Activated CD4-positive, alpha-beta T cell treated with anti-CD3 and anti-CD28 coated beads, Interleukin-2, amount 10 ng/mL, durations not matched to agents 24 days and 14 days (primary cell): ENCODE measurements at places on chromosomes 13 and 19. TPM values are rescaled to one million over a fixed set of nuclear protein-coding genes. Genes with fewer than 3 reads are reported as not detected.

Gene SHANK1
- not detected in 2 replicates for total RNA-seq

Gene CCDC70
- total RNA-seq = not detected in 2 replicates

- H3K27me3 ChIP-seq = no peaks in the 10 kb centered on the region
- DNase-seq = no peak
- no peaks in the 10 kb centered on the region for H3K36me3 ChIP-seq
- H3K27ac ChIP-seq = no peak overlapping the region
- H3K4me3 ChIP-seq = no peak overlapping the region
These were observed 288.1 kb upstream of the GPC6 start for GRCh38 chr13:92938486-92939020.

Gene ZNF470
- 1.8 and 2.0 TPM in 2 replicates for total RNA-seq

Gene ZNF256
- 3.2 and 3.9 TPM in 2 replicates for total RNA-seq

DNA sequence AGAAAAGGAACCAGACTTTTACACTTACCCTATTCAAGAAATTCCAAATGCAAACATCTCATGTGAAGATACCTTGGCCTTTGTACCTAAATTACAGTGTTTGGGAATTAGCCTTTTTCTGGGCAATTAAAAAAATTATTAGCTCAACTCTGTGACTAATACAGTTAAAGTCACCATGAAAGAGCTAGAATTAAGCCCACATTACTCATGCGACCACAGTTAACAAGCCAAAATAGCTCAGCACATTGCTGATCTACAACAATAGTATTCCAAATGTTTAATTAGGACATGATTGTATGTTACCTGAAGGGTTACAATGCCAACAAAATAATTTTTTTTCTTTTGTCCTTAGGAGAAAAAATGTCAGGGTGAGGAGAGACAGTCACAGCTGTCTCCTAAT, 263.6 kb upstream of the GPC6 start:
- no peaks in the 10 kb centered on the region for H3K4me1 ChIP-seq
- H3K27me3 ChIP-seq = no peaks in the 10 kb centered on the region
- no peak overlapping the region for H3K27ac ChIP-seq

- peaks cover 59% of the 10 kb centered on the region for H3K4me1 ChIP-seq
- peaks cover 20% of the 10 kb centered on the region for H3K36me3 ChIP-seq
- H3K4me3 ChIP-seq = peak overlapping the region; percentile 49
- DNase-seq = peak; percentile 70
These were observed 40.5 kb downstream of the GATAD2A start for GRCh38 chr19:19445911-19446361.

GRCh38 chr13:112719016-112719415, 29.2 kb downstream of the ATP11A start:
- H3K4me3 ChIP-seq = no peak overlapping the region
- no peaks in the 10 kb centered on the region for H3K27me3 ChIP-seq
- H3K36me3 ChIP-seq = peaks cover 5% of the 10 kb centered on the region
- H3K4me1 ChIP-seq = peaks cover 16% of the 10 kb centered on the region
- DNase-seq = no peak
- H3K27ac ChIP-seq = no peak overlapping the region

GRCh38 chr13:45325806-45326205, 15.2 kb downstream of the TPT1 start:
- no peak for DNase-seq
- no peak overlapping the region for H3K4me3 ChIP-seq
- peaks cover 2% of the 10 kb centered on the region for H3K36me3 ChIP-seq
- no peaks in the 10 kb centered on the region for H3K27me3 ChIP-seq

DNA sequence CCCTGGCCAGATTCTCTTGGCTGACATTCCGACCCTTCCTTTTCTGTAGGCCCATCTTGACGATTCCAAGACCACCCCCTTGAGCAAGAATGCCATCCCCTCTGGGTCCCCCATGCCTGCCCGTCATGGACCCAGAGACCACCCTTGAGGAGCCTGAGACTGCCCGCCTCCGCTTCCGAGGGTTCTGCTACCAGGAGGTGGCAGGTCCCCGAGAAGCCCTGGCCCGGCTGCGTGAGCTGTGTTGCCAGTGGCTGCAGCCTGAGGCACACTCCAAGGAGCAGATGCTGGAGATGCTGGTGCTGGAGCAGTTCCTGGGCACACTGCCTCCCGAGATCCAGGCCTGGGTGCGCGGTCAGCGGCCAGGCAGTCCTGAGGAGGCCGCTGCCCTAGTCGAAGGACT, 978 bp downstream of the ZNF446 start:
- peak overlapping the region; percentile 93 for H3K4me3 ChIP-seq
- H3K27me3 ChIP-seq = no peaks in the 10 kb centered on the region
- no peak for DNase-seq
- peak overlapping the region; percentile 97 for H3K27ac ChIP-seq

Gene PSG6
- total RNA-seq = not detected in 2 replicates

- H3K4me3 ChIP-seq = peak overlapping the region; percentile 99
- peaks cover 3% of the 10 kb centered on the region for H3K27me3 ChIP-seq
- H3K36me3 ChIP-seq = peaks cover 43% of the 10 kb centered on the region
- peak overlapping the region; percentile 96 for H3K27ac ChIP-seq
- DNase-seq = no peak
- H3K4me1 ChIP-seq = peaks cover 47% of the 10 kb centered on the region
These were observed 523 bp upstream of the KRI1 start for GRCh38 chr19:10566408-10566657.

GRCh38 chr13:26742691-26743358, 17.8 kb downstream of the GPR12 start:
- H3K27ac ChIP-seq = no peak overlapping the region
- DNase-seq = no peak
- no peaks in the 10 kb centered on the region for H3K4me1 ChIP-seq
- H3K27me3 ChIP-seq = peaks cover 12% of the 10 kb centered on the region

DNA sequence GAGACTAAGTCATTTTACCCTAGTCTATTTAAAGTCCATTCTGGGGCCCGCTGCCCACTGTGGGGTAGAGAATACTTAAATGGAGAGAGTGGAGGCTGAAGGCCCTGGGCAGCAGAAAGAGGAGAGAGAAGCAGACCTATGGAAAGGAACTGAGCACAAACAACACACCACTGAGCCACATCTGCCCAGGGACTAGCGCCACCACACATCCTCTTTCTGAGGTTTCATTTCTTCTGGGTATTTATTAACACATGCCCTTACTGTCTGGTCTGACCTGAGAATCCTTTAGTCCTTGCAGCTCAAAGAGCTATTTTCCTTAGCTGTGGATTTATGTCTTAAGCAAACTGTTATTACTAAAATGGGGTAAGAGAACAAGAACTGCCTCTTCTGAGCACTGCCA, 154.0 kb downstream of the NALCN start:
- no peak for DNase-seq
- H3K27me3 ChIP-seq = peaks cover 12% of the 10 kb centered on the region
- H3K36me3 ChIP-seq = no peaks in the 10 kb centered on the region
- H3K4me1 ChIP-seq = peaks cover 9% of the 10 kb centered on the region

Gene SIGLEC10
- total RNA-seq = 2.3 and 3.5 TPM in 2 replicates

Gene RGS9BP
- total RNA-seq = 0.14 and 0.21 TPM in 2 replicates

DNA sequence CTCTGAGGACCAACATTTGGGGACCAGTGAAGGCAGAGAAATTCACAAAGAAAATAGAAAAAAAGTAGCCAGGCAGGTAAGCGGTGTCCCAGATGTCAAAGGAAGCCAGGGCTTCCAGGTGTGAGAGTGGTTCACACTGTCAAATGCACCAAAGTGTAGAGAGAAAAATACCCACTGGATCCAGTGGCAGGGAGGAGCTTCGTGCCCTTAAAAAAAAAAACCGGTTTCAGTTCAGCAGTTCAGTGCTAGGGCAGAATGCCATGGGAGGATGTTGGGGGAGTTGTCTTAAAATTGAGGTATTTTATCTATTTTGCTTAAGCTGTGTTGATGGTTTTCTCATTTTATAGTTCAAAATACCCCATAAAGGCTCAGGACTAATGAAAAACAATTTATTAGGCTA, 47.8 kb upstream of the C1QTNF9 start:
- H3K36me3 ChIP-seq = peaks cover 41% of the 10 kb centered on the region
- peak; percentile 81 for DNase-seq
- no peaks in the 10 kb centered on the region for H3K27me3 ChIP-seq
- H3K27ac ChIP-seq = peak overlapping the region; percentile 67
- peaks cover 72% of the 10 kb centered on the region for H3K4me1 ChIP-seq
- H3K4me3 ChIP-seq = peak overlapping the region; percentile 63

Gene KLK12
- total RNA-seq = not detected in 2 replicates

Gene ZNF628
- 8.8 and 10.0 TPM in 2 replicates for total RNA-seq

Gene CYP2F1
- not detected in 2 replicates for total RNA-seq

GRCh38 chr19:35140207-35140961, 1.8 kb downstream of the FXYD1 start:
- H3K27me3 ChIP-seq = peaks cover 23% of the 10 kb centered on the region
- H3K4me3 ChIP-seq = peak overlapping the region; percentile 43
- no peaks in the 10 kb centered on the region for H3K36me3 ChIP-seq
- no peak overlapping the region for H3K27ac ChIP-seq
- peak; percentile 61 for DNase-seq

DNA sequence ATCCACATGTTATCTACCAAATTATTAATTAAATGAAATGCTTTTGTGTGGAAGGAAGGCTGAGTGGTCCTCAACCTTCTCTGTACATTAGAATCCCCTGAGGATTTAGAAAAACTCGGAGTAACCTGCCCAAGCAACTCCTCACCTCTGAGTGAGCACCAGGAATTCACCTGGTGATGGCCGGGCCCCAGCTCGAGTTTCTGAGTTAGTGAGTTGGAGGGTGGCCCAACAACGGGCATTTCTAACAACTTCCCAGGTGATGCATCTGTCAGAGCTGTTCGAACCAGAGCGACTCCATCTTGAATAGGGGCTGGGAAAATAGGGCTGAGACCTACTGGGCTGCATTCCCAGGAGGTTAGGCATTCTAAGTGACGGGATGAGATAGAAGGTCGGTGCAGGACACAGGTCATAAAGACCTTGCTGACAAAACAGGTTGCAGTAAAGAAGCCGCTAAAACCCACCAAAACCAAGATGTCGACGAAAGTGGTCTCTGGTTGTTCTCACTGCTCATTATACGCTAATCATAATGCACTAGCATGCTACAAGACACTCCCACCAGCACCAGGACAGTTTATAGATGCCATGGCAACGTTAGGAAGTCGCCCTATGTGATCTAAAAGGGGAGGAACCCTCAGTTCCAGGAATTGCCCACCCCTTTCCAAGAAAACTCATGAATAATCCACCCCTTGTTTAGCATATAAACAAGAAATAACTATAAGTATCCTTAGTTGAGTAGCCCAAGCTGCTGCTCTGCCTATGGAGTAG, 44.2 kb upstream of the SHISA2 start:
- no peak overlapping the region for H3K27ac ChIP-seq
- H3K4me1 ChIP-seq = no peaks in the 10 kb centered on the region
- DNase-seq = peak; percentile 37
- no peak overlapping the region for H3K4me3 ChIP-seq
- no peaks in the 10 kb centered on the region for H3K36me3 ChIP-seq

DNA sequence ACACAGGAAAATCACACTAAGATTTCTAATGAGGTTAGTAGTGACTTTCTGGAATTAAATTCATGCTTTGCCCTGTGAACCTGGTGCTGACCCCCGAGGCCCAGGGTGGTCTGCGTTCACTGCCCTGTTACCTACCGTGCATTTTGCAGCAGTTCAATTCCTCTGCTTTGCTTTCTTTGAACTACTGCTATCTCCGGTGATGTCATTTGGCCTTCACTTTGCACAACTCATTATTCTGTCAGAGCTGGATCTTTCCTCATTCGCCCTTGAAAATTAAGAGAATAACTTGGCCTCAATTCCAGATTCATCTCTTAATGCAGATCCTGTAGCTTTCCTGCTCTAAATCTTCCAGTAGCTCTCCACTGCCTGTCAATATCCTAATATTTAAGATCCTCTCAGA, 8.8 kb upstream of the LRRC63 start:
- DNase-seq = no peak
- H3K27ac ChIP-seq = no peak overlapping the region
- no peak overlapping the region for H3K4me3 ChIP-seq
- peaks cover 35% of the 10 kb centered on the region for H3K4me1 ChIP-seq

Gene CEACAM19
- total RNA-seq = 0.86 and 1.2 TPM in 2 replicates

- H3K27me3 ChIP-seq = no peaks in the 10 kb centered on the region
- DNase-seq = no peak
- H3K4me1 ChIP-seq = no peaks in the 10 kb centered on the region
These were observed 222.5 kb downstream of the OXGR1 start for GRCh38 chr13:96771486-96772367.

DNA sequence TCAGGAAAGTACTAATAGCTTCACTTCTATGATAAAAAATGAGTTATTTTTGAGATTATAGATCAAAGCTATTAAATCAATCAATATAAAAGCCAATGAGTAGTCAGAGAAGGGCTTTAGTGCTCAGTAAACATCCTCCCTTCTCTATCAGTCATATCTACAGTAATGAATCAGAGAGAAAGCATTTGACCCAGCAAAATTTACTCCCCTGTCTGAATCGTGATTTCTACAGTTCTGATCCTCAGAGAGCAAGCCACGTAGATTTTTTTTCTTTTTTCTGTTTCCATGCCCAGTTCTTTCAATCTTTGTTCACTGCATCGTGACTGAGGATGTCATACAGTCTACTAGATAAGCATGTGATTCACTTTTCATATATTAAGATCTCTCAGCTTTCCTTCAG, 16.2 kb upstream of the MBNL2 start:
- DNase-seq = no peak
- H3K36me3 ChIP-seq = no peaks in the 10 kb centered on the region
- H3K27ac ChIP-seq = no peak overlapping the region

- no peak overlapping the region for H3K27ac ChIP-seq
- peaks cover 5% of the 10 kb centered on the region for H3K36me3 ChIP-seq
- peak; percentile 65 for DNase-seq
- H3K4me3 ChIP-seq = peak overlapping the region; percentile 90
- peaks cover 19% of the 10 kb centered on the region for H3K4me1 ChIP-seq
These were observed 960 bp downstream of the PPFIA3 start for GRCh38 chr19:49120325-49120683.

Gene ELSPBP1
- total RNA-seq = not detected in 2 replicates

GRCh38 chr13:70386919-70387318, 278.7 kb upstream of the KLHL1 start:
- no peaks in the 10 kb centered on the region for H3K4me1 ChIP-seq
- no peak overlapping the region for H3K27ac ChIP-seq
- no peaks in the 10 kb centered on the region for H3K27me3 ChIP-seq
- no peaks in the 10 kb centered on the region for H3K36me3 ChIP-seq
- H3K4me3 ChIP-seq = no peak overlapping the region

DNA sequence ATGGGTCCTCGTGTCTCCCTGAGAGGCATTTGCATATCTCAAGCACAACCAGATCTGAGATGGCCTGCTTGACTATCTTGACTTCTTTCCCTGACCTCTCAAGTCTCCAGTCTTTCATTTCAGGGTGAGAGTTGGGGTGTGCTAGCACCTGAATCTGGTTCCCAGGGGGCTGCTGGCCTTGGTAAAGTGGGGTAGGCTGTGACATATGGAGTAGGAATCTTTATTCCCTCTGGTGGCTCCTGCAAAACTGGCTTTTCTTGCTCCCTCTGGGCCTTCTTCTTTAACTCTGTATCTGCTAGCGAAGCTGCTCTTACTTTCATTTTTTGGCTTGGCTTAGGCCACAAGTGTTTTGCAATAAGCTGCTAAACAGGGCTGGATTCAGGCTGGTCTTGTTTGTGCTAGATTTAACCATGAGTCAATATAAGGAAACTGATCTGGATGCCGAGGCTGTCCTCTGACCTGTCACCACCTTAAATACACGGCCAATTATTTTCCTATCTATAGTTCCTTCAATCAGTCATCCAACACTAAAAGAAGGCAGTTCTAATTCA, 42.3 kb downstream of the ZNF493 start:
- H3K4me3 ChIP-seq = no peak overlapping the region
- DNase-seq = peak; percentile 16
- H3K27ac ChIP-seq = no peak overlapping the region

GRCh38 chr19:17841810-17842662, 5.7 kb downstream of the JAK3 start:
- no peaks in the 10 kb centered on the region for H3K27me3 ChIP-seq
- DNase-seq = peak; percentile 87
- H3K4me1 ChIP-seq = peaks cover 26% of the 10 kb centered on the region
